ENCODE measurements at places on chromosomes 7 and 10.

DNA sequence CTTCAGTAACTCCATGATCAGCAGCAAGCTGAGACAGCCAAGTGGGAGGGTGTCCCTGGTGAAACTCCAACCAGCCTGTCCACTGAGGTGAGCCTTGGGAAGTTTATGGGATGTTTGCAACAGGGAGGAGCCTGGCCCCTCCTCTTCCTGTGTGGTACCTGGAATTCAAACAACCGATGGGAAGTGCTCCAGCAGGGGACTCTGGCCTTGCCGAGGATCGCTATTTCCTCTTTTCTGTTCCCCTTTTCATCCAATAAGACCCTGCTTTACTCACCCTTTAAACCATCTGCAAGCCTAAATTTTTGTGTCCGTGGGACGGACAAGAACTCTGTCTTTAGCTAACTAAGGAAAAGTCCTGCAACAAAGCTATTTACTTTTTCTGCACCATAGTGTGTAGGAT is 491.1 kb upstream of the ZMIZ1 start:
- DNase-seq, result peak; percentile 62

DNA sequence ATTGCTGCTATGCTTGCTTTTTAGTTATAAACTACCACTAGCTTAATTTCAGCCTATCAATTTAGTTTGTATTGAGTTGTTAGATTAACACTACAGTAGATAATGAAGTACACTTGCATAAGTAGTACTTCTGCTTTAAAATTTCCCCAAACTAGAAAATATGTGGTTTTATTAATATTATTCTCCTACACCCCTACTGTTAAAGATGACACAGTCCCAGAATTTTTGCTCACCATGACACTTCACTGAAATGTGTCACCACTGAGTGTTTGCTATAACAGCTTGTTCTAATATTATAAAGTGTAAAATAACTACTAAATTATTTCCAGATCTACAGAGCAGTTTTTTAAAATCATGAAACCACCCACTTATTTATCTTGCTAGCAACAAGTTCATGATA is 31.6 kb downstream of the RHEB start:
- no peak for DNase-seq

- no peak for DNase-seq
Measured at GRCh38 chr7:106329971-106330733, 45.4 kb upstream of the NAMPT start.

DNA sequence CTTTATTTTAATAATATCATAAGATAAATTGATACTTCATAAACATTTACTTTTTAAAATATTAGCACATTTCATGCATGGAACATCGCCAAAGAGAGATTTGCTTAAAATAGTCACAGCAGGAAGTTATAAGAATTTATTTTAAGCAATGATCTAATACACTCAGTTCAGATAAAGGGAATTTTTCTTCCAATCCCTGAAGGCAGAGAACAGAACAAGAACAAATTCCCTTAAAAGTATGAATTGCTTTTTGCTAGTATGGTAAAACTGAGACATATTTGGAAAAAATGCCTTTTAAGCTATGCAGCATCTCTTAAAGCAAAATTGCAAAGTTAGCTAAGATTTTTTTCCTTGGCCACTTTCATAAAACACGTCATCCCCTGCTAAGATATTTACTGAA is 91.0 kb downstream of the SEMA3D start:
- DNase-seq, result no peak

DNA sequence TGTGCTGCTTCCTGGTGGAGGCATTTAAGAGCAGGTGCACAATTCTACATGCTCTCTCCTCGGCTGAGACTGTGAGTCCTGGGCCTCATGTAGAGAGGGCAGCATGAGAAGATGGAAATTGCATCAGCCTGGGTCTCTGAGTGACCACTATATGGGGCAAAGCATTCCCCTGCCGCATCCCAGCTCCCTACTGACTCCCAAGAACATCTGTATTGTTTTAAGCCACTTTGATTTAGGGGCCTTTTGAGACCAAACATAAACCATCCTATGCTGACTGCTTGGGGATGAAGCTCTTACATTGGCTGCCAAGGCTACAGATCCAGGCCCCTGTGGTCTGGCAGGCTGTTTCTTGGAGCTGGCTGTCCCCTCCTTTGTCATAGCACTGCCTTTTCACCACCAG is 101.3 kb upstream of the TBX20 start:
- no peak for DNase-seq
